ENCODE measurements at places on chromosomes 4 and X.
A peak's percentile ranks its signal among the peaks of the same experiment; 100 is the strongest.

DNA sequence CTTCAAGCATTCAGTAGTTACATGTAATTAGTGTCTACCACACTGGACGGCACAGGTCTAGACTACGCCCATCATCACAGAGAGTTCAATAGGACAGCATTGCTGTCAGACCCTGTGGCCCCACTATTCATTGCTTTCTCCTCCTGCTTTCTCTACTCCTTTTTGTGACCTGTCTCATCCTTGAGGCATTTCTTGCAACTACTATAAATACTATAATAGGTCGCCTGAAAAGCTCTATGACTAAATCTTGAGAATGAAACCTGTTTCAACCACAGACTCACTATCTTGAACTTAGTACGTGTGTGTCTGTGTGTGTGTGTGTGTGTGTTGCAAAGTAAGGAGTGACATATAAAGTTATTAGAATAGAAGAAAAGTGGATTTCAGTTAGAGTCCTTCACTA is 252.9 kb upstream of the KLF3 start:
- DNase-seq: no peak

GRCh38 chrX:153935326-153935851 is 552 bp upstream of the NAA10 start:
- no peak for DNase-seq

DNA sequence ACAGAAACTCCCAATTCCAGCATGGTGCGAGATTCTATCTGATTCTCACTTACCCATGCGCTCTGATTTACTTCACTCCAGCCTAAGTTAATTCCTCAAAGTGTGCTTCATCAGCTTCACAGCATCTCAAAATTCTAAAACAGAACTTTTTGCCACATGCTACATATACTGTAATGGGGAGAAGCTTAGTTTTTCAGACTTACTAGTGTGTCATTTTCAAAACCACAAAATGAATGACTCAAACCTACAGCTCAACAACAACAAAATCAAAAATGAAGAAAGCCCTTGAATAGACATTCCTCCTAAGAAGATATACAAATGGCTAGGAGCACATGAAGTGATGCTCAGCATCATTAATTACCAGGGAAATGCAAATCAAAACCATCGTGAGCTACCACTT is 14.9 kb downstream of the IRF2 start:
- DNase-seq: peak; percentile 55

DNA sequence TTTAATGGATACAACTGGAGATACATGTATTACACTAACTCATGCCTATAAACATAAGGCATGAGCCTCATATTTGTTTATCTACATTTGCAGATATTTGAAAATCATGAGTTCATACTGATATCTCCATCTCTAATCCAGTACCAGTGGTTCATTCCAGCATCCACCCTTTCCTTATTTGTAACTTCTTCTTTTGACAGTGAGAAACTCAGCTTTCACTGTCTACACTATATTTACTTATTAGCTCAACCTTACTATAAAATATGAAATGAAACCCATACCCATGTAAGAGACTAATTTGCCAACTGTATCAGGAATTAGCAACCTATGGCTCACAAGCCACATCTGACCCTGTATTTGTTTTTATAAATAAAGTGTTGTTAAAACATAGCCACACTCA is 161.9 kb upstream of the GPRIN3 start:
- no peak for DNase-seq

DNA sequence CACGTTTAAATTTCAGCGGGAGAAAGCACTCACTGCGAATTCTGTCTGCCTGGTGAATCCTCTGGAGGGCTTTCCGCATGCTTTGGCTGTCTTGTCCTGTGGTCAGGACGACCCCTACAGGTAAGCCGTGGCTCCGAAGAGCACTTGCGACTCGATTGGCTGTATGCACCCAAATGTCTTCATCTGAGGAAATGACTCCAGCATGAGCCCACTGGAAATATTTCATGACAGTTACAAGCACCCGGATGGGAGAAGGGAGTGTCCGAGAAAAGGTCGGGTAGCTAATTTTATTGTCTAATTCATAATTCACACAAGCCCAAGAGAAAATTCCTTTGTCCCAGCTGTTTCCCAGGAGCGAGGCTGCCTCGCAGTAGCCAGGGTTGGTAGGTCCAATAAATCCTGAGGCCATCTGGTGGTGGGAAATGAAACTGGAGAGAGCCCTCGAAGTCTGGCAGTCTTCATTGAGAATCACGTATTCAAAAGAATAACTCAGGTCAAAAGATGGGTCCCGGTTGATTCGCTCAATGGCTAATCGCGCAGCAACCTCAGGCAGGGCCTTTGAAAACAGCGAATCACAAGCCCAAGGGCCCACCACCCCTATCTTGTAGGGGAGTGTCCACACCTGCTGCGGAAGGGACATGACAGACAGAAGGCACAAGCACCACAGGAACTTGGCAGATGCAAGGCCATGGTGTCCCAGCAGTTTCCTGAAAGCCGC is 6.6 kb downstream of the GUCY2F start:
- no peak for DNase-seq

DNA sequence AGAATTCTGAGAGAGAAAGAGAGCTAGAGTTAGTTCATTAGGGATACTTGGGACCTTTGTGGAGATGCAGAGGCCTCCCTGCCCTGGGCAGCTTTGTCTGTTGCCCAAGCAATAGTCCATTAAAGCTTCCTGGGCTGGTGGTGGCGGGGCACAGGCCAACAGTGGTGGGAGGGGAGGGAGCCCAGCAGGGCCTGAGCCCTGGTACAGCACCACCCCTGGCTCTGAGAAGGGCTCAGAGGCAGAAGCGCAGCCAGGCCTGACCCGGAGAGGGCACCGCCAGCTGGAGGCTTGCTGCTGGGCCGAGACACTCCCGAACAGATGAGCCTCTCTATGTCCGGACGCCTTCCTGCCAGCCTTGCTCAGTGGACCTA is 65.3 kb downstream of the EFNB1 start:
- DNase-seq: no peak

- no peak for DNase-seq
These were observed 334.6 kb downstream of the PCDH10 start for GRCh38 chr4:133483600-133484246.

- DNase-seq: no peak
These were observed 9.8 kb downstream of the ZIC3 start for GRCh38 chrX:137575596-137576255.

- DNase-seq: no peak
These were observed 142.5 kb downstream of the CHIC2 start for GRCh38 chr4:53921856-53922255.

Measured in CD4-positive, alpha-beta T cell treated with Interleukin-4 for 4 hours (primary cell).